ENCODE measurements at places on chromosomes 6 and 20.

- peak; percentile 89 for DNase-seq
Observed at GRCh38 chr6:11772109-11772825, 6.3 kb downstream of the ADTRP start.

DNA sequence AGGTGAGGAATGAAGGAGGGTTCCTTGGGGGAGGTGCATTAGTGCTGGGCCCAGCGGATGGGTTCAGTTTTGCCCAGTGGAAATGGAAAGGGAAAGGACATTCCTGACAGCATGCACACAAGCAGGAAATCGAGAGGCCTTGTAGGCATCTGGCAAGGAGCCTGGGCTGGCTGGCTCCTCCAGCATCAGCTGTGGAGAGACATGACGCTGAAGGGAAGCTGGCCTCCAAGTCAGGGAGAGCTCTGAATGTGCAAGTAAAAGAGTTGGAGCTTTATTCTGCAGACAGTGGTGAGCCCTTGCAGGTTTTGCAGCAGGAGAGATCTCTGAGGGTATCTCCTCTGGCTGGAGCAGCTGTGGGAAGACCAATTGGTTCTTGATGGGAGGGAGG lies 154.3 kb downstream of the MRPL14 start:
- DNase-seq, result peak; percentile 79

DNA sequence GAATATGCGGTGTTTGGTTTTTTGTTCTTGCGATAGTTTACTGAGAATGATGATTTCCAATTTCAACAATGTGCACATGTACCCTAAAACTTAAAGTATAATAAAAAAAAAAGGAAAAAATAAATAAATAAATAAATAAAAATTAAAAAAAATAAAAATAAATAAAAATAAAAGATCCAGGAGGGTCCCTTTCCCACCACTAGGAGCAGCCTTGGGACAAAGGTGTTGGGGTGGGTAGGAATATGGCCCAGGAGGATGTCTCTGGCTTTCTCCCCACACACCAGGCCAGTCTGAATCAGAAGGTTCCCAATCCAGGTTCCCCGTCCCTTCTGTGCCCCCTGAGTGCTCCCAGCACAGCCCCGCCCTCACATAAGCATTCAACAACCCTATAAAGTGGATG lies 9.5 kb downstream of the LRFN2 start:
- DNase-seq, result no peak

DNA sequence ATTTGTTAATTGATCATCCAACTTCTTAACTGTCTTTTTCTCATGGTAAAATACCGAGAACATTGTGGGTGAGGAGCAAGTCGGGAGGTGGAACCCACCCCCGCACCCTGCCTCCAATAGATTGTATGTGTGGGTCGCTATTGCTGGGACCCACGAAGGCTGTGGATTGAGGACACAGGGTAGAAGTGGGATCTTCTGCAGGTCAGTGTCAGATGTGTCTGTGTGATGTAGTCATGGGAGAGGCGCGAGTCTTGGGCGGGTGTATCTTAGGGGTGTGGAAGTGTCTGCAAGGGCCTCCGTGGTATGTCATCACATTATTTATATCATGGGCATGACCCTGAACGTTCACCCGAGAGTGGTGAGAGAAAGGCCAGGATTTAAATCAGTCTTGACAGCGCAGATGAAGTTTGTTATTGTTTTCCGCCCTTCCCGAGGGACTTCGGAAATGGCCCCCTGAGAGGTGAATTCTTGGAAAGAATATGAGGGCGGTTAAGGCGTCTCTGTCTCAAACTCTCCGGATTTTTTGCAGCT lies 472 bp upstream of the PAQR8 start:
- no peak for DNase-seq

- no peak for DNase-seq
Observed at GRCh38 chr6:158361961-158362669, 49.9 kb downstream of the TULP4 start.

All from amniotic stem cell (primary cell).